CD4-positive, alpha-beta T cell treated with Interleukin-6 for 4 hours (primary cell): ENCODE measurements at places on chromosomes 6 and 20.
A peak's percentile ranks its signal among the peaks of the same experiment; 100 is the strongest.

GRCh38 chr6:107342144-107342543 lies 117.2 kb downstream of the PDSS2 start:
- no peak for DNase-seq

DNA sequence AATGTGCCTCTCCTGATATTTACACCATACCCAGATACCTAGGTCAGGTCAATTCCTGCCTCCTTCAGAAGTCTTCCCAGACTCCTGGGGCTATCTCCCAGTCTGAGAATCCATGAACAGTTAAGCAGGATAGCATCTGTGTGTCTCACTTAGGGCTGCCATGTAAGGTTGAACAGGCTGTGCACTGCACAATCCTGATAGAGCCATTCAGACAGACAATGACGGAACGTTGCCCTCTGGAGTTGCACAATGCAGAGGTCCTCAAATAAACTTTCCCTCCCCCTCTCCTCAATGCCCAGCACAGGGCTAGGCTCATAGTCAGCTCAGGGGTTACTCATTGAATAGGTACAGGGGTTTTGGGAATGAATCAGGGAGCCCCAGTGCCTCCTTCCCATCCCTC lies 89.7 kb downstream of the CD40 start:
- DNase-seq, result no peak

DNA sequence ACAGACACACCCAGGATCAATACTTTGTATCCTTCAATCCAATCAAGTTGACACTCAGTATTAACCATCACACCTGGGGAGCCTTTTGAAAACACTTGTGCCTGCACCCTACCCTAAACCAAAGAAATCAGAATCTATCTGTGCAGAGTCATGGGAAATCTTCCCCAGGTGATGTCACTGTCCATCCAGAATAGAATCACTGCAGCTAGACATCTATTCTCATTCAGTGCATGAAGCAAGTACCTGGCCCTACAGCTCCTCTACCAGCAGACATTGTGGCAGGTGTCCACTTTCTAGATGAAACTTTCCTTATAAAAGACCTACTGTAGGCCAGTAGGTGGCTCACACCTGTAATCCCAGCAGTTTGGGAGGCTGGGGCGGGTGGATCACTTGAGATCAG lies 262.4 kb upstream of the MARCKS start:
- DNase-seq, result no peak

DNA sequence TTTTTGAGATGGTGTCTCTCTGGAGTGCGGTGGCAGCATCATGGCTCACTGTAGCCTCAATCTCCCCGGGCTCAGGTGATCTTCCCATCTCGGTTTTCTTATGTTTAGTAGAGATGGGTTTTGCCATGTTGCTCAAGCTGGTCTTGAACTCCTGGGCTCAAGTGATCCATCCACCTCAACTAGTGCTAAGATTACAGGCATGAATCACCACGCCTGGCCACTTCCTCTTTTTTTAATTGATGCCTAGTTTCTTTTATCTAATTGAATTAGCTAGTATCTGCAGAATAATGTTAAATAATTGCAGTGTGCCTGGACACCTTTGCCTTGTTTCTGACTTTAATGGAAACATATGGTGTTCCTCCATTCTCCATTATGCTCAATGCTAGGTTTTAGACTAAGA lies 38.4 kb upstream of the SLC22A16 start:
- DNase-seq, result no peak

GRCh38 chr20:24990810-24991252 lies 1.7 kb downstream of the APMAP start:
- no peak for DNase-seq

DNA sequence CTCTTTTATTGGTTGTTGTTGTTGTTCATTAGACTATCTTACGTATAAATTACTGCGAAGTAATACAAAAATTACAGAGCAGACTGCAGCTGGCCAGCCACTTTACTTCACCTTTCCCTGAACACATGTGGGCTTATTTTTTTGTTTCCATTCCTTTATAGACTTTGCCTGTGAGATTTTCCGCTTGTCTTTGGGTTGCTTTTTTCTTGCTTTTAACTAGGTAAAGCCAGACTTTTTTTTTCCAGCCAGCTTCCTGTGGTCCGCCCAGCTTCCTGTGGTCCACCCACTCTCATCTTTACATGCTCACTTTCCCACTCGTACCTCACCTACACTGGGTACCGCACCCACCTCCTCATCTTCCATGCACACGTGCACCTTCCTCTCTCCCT lies 79.0 kb downstream of the IPCEF1 start:
- no peak for DNase-seq

GRCh38 chr6:33312361-33313104 lies 1.3 kb downstream of the TAPBP start:
- DNase-seq, result peak; percentile 92

DNA sequence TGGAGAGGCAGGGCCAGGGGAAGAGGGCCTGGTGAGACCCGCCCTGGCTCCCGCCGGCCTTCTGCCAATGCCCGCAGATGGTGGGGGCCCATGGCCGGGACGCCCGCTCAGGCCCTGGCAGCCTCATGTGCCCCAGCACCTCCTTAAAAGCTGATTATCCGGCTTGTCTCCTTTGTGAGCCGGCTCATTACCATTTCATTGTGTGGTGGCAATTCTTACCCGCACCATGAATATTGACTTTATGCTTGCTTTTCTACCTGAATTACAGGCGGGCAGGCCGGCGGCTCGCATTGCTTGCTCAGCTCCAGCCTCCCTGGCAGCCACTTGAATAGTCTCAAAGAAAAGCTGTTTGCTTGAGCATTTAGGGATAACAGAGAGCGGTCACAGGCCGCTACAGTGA lies 120.0 kb upstream of the JAG1 start:
- DNase-seq, result no peak

- DNase-seq, result no peak
Observed at GRCh38 chr20:48684501-48685041, 143.2 kb downstream of the PREX1 start.

GRCh38 chr20:17909869-17910321 lies 58.7 kb downstream of the SNX5 start:
- DNase-seq, result no peak

- DNase-seq, result no peak
Observed at GRCh38 chr20:59143326-59143725, 20.3 kb upstream of the ZNF831 start.

DNA sequence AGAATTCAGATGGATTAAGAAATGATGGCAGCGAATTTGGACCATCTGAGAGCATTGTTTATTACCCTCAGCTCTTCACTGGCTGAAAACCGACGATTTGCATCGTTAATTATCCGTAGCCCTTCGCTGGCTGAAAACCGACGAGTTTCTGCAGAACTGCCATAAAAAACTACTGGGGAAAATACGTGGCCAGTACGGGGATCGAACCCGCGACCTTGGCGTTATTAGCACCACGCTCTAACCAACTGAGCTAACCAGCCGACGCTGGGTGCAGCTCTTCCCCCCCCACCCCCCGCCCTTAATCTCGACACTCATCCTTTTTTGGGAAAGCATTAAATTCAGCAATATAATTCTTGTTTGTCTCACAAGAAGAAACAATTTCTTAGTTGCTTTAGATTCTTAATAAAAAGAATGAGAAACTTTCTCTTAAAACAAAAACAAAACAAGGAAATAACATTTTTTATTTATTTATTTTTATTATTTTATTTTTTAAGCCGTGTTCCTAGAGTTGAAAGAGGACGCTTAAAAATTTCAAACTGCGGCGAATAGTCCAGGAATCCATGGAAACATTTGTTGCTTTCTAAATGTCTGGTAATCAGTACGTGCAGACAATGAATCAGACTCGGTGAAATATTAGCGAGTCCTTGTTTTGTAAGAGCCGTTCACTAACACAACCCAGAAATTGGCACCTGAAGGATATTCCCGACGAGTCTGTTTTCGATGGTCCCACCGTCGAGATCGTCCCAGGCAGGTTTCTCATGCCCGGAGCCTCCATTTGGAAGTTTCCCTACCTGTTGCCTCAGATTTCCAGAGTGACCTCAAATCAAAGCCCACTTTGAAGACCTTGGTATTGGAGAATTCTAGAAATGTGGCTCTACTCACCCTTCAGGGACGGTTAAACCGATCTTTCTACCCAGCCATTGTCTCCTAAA lies 27.8 kb downstream of the PRSS16 start:
- DNase-seq, result no peak

- peak; percentile 31 for DNase-seq
Observed at GRCh38 chr6:151716526-151716932, 91.0 kb upstream of the ESR1 start.

- DNase-seq, result no peak
Observed at GRCh38 chr6:105382496-105382895, 20.4 kb downstream of the PREP start.

DNA sequence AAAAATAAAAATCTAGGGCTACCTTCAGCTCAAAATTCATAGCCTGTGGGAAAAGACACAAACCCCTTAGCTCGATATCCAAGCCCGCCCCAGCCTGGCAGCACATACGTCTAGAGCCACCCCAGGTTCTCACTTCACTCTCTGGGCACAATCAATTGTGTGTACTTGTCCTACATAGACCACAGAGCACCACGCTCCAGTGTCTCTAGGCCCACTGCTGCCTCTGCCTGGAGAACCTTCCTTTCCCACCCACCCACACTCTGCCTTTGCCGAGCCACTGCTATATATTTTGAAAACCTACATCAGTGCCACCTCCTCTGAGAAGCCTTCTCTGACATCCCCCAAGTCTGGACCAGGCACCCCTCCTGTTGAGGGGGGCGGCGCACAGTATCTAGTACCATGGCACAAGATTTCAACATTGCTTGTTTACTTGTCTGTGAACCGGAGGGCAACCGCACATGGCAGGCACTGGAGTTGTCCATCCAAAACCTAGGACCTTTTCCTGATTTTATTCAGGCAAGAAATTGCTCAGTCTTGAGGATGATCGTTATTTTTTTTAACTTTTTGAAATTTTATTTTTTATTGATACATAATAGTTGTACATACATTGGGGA lies 141.5 kb downstream of the UNC5CL start:
- no peak for DNase-seq

- no peak for DNase-seq
Observed at GRCh38 chr20:52420805-52421204, 229.2 kb upstream of the ZFP64 start.
